ENCODE measurements at places on chromosomes 1 and 21. TPM values are rescaled to one million over a fixed set of nuclear protein-coding genes. Genes with fewer than 3 reads are reported as not detected.

Gene TTC24
- total RNA-seq, result not detected

Gene SPRR2G
- not detected for total RNA-seq

Gene TDRD10
- 1.0 TPM for total RNA-seq

Gene MYBPH
- 27.7 TPM for total RNA-seq

Gene CFHR2
- total RNA-seq, result not detected

Gene SLC37A1
- 2.1 TPM for total RNA-seq

Gene KIF21B
- total RNA-seq, result 1.0 TPM

Gene OR2T10
- not detected for total RNA-seq

Gene GBP4
- total RNA-seq, result 3.7 TPM

Gene TDRD5
- under 0.01 TPM for total RNA-seq

Gene EPHA10
- not detected for total RNA-seq

Gene KIF17
- 3.7 TPM for total RNA-seq

Gene CLCA1
- total RNA-seq, result not detected

Gene MAB21L3
- total RNA-seq, result not detected

Gene SLC5A9
- total RNA-seq, result not detected

Gene OLIG2
- total RNA-seq, result not detected

Gene ZSCAN20
- total RNA-seq, result 6.8 TPM

Gene NHLH1
- not detected for total RNA-seq

Gene TMEM82
- not detected for total RNA-seq

Gene SPRR1B
- total RNA-seq, result not detected

Gene TFB2M
- 21.4 TPM for total RNA-seq

Gene PGLYRP4
- total RNA-seq, result not detected

Gene AVPR1B
- total RNA-seq, result 0.52 TPM

Gene MRPS21
- 37.6 TPM for total RNA-seq
